Hindlimb muscle (tissue), 1 donor: ENCODE measurements at places on chromosomes 2 and 18. TPM values are rescaled to one million over a fixed set of nuclear protein-coding genes. Genes with fewer than 3 reads are reported as not detected.

The KRTCAP3 gene
- polyA plus RNA-seq: 1.4 TPM

The TRIM43B gene
- not detected for polyA plus RNA-seq

The SPATA3 gene
- polyA plus RNA-seq: not detected

The IL1RL1 gene
- 0.41 TPM for polyA plus RNA-seq

The COL6A3 gene
- 254 TPM for polyA plus RNA-seq

The ORC4 gene
- polyA plus RNA-seq: 33.7 TPM

- no peak for DNase-seq
These were observed 62.6 kb downstream of the CERKL start for GRCh38 chr2:181594322-181594721.

GRCh38 chr2:133821107-133821760 is 253.0 kb upstream of the NCKAP5 start:
- no peak for DNase-seq

DNA sequence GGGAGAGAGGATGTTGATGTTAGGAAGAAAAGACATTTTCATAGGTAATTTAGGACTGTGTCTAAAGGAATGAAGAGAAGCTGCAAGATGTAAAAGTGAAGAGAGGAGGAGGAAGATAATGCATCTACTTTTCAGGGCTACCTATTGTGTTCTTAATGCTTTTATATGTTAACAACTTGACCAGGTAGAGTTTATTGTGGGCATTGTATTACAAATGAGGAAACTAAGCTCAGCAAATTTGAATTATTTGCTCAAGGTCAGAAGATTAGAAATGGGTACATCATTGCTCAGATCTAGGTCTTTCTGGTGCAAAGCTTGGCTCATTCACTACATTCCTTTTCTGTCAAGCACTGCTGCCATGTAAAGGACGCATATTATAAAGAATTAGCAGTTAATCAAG is 441.7 kb downstream of the THSD7B start:
- DNase-seq: no peak

GRCh38 chr2:160479269-160479668 is 14.3 kb downstream of the RBMS1 start:
- no peak for DNase-seq

DNA sequence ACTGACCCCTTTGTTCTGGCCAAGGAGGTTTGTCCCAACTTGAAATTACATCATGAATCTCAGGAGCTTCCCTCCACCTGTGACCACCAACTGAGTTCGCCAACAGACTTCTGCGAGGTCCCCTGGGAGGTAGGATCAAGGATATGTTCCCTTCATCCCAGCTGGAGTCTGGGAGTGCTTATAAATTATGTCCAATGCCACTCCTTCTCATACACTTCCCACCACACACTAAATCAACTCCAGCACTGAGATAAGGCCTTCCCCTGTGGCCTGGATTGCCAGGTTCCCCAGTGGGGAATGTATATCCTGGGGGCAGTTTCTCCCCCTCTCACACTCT is 99.2 kb downstream of the RND3 start:
- no peak for DNase-seq

DNA sequence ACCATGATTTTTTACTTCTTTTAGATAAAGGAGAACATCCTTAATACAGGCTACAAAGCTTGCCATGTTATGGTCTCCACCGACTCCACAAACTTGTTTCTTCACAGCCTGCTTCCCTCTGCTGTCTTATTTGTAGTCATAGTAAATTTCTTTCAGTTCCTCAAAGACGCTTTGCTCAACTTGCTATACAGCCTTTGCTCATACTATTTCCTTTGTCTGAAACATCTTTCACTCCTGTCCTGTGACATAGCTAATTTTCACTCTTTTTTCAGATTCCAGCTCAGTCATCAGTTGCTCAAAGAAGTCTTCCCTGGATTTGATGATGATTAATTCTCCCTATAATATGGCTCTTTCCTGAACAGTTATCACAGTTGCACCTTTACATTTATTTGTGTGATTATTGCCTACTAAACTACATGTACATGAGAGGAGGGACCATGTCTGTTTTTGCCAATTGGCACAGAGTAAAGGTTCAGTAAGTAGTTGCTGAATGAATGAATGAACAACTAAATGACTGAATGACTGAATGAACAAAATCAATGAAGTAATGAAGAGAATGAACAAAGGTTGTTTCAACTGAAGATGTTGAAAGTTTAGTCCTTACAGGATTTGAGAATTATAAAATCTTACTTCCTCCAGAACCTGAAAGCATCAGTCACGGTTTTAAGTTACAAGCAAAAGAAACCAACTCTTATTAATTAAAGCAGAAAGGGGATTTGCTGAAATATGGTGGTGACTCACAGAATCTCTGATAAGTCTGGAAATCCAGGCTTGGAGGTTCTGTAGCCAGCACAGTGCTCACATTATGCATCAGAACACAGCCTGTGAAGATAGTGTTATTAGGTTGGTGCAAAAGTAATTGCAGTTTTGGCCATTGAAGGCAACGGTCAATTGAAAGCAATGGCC is 186.4 kb upstream of the FAM98A start:
- no peak for DNase-seq

DNA sequence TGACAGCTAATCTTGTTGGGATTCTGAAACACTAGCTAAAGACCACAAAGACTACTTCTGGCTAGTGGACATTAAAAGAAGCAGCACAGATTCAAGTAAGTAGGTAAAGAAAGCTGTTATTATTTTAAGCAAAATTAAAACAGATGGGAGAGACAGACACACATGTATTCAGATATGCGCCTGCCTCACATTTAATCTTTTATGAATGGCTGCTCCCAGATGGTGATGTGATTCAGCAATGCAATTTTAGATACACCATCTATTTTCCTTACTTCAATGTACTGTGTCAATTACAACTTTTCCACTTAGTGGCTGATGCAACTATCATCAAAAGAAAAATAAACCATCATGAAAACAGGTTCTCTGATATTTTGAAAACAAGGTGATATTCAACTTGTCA is 133.0 kb upstream of the PGAP1 start:
- DNase-seq: no peak

- DNase-seq: no peak
These were observed 142.9 kb upstream of the GYPC start for GRCh38 chr2:126513033-126513432.

DNA sequence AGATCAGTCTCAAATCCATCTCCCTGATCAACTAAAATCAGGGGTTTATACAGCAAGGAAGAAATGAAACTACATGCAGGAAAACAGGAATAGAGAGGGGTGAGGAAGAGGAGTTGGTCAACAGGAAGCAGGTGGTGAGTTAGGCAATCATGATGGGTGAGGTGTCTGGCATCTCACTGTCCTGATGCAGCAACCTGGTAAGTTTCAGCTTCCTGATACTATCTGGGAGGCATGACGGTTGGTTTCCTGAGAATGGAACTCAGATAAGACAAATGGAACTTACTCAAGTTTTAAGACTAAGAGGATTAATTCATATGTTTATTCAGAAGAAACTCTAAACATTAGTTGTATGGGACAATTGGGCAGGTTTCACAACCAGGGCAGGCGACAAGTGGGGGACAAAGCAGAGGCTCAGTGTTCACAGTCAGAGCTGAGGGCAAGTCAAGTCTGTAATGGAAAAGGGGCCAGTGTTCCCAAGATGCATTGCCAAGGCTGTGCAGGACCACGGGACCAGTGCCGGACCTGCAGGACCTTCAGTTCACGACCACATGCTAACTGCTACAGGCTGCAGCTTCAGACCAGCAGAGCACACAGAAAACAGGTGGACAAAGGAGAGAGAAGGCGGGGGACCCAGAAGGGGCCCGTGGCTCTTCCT is 17.7 kb upstream of the GALM start:
- no peak for DNase-seq

DNA sequence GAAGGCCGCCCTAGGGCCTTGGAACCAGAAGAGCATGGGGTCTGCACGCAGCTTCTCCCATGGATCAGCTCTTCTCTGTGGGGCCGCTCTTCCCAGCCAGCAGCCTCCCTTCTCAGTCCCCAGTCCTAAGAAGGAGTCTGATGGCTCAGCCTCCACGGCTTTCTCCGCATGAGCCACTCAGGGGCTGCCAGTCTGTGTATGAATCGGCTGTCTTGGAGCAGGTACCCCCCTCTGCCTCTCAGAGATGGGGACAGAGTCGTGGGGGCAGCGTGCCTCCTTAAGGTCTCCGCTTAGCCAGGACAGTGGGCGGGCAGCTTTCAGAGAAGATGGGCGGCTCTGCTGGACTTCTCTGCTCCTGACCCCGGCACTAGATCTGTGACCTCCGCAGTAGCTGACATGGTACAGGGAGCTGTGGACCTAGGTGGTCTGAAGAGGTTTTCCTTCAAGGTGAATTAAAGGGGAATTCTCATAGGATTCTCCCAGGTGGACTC is 21.6 kb downstream of the INPP5D start:
- DNase-seq: no peak

- peak; percentile 75 for DNase-seq
These were observed 100.4 kb upstream of the SMAD2 start for GRCh38 chr18:48030616-48031480.

DNA sequence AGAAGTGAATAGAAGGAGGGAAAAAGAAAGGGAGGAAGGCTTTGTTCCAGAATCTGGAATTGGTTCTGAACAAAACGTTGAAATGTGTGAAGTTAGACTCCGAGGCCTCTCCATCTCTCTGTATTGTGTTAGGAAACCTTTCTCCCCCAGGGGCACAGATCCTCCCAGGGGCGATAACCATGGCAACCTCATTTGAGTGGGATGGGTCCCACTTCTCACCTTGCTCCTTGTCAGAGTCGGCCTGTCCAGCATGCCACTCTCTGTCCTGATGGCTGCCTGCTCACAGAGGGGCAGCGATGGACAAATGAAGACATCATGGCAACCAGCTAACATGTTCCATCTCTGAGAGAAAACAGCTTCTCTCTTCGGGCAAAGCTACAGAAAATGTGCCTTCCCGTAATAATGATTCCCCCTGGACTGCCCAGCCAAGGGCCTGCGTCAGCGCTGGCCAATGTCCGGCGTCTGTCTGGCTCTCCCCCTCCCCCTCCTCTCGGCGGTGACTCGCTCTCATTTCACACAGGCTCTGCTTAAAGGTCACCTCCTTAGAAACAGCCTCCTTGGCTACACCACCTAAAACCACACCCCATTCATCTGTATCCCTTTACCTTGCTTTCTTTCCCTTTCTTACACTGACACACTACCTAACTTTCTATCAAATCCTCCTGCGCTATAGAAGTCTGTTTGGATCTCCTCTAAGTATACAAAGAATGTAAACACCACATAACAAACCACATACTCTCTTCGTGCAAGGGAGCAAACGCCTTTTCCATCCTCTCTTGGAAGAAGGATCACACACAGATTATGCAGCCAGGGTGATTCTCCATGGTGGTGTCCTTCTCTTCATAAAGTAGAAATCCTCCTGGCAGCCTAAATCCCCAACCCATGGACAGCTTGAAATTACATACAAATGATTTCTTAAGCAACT is 32.1 kb upstream of the TTC39C start:
- DNase-seq: peak; percentile 20

GRCh38 chr2:195656161-195656858 is 716 bp upstream of the SLC39A10 start:
- DNase-seq: no peak

- no peak for DNase-seq
These were observed 14.6 kb downstream of the ITGA4 start for GRCh38 chr2:181471783-181472182.

DNA sequence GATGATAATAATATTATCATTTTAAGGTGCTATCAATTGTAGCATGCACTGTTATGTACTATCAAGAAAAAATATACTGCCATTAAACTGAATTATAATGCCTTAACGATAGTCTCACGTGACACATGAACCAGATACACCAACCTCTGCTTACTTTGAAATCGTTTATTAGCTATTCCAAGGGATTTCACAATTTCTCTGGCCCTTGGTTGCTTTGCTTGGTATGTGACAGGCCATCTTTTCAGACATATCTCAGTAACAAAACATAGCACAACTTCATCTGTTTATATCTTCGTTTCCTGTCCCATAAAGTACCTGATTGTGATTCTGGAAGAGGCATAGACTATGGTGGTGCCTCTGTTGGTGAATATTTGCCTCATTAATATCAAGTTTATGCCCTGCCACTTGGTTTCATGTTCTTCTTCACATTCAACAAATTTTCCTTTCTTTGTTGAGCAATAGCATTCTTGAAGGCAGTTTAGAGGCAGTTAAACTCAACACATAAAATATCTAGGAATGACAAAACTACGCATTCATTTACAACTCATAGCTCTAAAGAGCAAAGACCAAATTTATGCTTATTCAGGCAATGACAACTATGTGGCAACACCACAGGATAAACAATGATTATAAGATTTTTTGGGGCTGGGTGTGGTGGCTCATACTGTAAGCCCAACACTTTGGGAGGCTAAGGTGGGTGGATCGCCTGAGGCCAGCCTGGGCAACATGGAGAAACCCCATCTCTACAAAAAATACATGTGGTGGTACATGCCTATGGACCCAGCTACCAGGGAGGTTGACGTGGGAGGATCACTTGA is 84.3 kb downstream of the MCFD2 start:
- no peak for DNase-seq

- no peak for DNase-seq
These were observed 164.3 kb downstream of the TWIST2 start for GRCh38 chr2:239012228-239012627.

DNA sequence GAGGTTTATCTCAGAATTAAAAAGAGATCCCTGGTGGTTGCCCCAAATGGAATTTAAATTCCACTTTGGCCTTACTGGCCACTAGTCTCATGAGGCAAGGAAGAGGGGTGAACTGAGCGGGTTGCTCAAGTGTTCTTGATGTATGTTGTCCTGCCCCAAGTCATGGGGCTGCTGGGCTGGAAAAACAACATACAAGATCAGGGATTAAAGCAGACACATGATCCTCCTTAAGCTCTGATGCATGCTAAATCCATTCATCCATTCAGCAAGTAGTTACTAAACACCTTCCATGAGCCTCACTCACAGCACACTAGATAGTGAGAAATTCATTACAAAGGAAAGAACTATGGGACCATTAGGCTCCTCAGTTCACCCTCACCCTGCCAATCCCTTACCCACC is 196.3 kb downstream of the MREG start:
- no peak for DNase-seq

GRCh38 chr2:128379021-128380015 is 60.6 kb upstream of the HS6ST1 start:
- DNase-seq: peak; percentile 67

DNA sequence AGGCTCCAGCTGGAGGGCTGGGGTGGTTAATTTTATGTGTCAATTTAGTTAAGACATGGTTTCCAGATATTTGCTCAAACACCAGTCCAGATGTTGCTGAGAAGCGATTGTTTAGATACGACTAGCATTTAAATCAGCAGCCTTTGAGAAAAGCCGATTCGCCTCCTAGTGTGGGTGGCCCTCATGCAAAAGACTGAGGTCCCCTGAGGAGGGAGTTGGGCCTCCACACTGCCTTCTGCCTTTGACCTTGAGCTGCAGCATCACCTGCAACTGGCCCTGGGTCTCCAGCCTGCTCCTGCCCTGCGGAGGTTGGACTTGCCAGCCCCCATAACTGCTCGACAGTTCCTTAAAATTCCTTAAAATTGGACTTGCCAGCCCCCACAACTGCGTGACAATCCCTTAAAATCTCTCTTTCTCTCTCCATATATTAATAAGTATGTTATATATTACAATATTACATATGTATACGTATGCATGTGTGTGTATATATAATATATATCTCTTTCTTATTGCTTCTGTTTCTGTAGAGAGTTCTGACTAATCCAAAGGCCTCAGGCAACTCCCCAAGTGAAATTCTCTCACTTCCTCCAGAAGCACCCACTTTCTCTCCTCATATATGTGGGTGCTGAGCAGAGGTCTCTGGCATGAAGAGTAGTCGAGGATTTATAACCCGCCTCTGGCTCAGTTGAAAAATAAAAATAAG is 14.4 kb downstream of the FBLN7 start:
- no peak for DNase-seq
